ENCODE measurements at places on chromosomes 12 and 14.

GRCh38 chr14:67137744-67138371, 51.4 kb upstream of the GARIN2 start:
- no peak for DNase-seq

- no peak for DNase-seq
Measured at GRCh38 chr12:30884799-30885198, 41.7 kb upstream of the TSPAN11 start.

- no peak for DNase-seq
Measured at GRCh38 chr14:99190696-99191394, 81.2 kb downstream of the BCL11B start.

- peak; percentile 25 for DNase-seq
Measured at GRCh38 chr14:105528586-105529318, 2.4 kb downstream of the TMEM121 start.

GRCh38 chr12:122937622-122938091, 28.6 kb downstream of the ABCB9 start:
- no peak for DNase-seq

DNA sequence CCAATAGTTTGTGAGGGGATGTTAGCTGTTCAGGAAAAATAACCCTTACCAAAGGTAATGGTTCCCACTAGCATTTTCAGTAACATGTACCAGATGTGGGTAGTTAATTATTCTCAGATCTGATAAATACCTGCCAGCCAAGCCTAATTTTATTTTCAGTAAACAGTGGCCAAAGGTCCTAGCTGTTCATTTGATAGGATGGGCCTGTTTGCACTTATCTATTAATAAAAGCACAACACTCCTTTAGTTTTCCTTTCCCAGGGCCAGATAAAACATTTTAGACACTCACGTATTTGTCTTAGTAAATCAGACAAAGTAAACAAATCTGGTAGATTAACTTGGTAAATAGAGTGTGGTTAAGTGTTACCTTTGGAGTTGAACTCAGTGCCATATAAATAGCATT, 345.1 kb downstream of the RAD51B start:
- no peak for DNase-seq

DNA sequence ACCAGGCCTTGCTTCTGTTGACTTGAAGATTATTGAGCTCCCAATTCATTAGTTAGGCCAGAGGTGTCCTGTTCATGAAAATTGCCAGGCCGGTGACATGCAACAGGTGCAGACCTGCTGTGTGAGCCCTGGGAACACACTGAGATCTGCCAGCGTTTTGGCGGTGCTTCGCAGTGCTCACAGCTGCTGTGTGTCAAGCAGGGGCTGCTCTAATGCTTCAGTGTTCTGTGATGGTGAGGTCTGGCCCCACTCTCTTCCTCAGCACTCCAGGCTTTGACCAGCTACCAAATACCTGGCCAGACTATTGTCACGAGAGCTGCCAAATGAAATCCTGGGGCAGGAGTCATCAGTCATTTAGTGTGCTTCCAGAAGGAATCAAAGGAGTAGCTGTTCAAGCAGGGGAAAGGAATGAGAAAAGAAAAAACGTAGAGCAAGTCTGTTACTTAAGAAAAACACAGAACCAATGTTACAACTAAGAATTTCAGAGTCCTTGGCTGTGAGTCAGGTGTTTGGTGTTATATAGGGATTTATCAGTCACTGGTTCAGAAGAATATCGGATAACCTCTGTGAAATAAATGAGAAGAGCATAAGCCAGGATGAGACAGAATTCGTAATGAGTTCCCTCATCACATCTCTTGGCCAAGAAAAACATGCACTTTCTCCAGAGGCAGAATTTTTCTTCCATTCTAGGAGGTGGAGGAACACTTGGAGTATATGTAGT, 150.8 kb downstream of the FBXL14 start:
- no peak for DNase-seq

DNA sequence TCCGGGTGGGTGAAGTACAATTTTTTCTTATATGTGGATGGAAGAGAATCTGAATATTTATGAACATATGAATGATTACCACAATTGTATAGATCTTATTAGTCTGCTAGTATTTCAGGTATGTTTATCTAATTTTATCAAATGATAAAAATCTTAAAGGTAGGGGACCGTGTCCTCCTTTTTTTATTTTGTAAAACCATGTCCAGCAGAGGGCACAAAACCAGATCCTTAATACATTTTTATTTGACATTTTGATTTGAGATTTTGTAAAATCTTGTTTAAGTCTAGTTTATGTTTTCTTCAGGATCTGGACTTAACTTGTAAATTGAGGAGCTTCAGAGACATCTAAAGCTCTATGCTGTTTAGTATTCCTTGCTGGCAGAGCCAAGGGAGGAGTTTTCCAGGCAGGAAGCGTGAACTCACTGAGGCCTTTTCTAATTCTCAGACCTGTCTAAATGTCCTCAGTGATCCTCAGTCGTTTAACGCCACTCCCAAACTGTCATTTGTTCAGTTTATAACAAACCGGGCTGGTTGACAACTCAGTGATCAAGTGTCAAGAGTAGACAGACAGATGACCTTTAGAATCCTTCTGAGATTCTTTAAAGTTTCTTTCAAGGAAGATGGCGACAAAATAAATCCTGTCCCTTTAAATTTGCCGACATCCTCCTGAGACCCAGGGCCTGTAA, 263.9 kb downstream of the KTN1 start:
- no peak for DNase-seq

DNA sequence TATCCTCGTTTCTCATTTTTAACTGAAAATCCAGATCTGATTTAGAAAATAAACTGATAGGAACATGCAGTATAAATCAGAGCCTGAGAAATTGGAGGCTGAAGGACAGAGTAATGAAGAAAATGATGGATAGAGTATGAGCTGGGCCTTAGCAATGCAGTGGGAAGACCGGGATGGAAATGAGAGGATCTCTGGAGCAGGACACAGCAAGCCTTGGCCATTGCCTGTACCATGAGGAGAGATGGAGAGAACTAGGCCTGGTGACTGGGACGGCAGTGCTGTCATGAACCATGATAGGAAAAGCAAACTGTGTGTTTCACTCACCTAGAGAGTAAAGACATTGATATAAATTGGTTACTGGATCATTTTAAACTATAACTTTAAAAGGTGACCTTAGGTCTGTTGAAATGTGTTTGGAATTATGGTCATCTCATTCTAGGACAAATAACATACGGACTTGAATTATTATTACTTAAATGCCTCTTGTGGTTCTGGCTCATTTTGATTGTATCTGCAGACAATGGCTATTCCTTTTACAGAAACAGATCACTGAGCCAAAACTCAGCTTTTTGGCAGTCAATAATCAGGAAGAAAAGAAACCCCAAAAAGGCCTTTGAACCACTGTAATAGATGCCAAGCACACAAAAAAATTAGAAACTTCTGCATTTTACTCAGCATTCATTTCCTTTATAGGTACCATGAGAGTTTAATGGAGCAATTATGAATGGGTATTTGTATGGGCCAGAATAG, 251.9 kb upstream of the PRKD1 start:
- DNase-seq = no peak

GRCh38 chr12:49064767-49065152, 4.2 kb upstream of the KMT2D start:
- DNase-seq = no peak

- DNase-seq = peak; percentile 17
Measured at GRCh38 chr12:42091769-42092168, 52.9 kb downstream of the GXYLT1 start.

GRCh38 chr14:70245026-70245425, 56.3 kb upstream of the SLC8A3 start:
- DNase-seq = no peak

GRCh38 chr12:967641-968040, 18.1 kb upstream of the RAD52 start:
- DNase-seq = no peak

GRCh38 chr14:50739186-50739585, 71.1 kb upstream of the SAV1 start:
- DNase-seq = peak; percentile 5

- no peak for DNase-seq
Measured at GRCh38 chr14:76057914-76058313, 72.4 kb downstream of the IFT43 start.

DNA sequence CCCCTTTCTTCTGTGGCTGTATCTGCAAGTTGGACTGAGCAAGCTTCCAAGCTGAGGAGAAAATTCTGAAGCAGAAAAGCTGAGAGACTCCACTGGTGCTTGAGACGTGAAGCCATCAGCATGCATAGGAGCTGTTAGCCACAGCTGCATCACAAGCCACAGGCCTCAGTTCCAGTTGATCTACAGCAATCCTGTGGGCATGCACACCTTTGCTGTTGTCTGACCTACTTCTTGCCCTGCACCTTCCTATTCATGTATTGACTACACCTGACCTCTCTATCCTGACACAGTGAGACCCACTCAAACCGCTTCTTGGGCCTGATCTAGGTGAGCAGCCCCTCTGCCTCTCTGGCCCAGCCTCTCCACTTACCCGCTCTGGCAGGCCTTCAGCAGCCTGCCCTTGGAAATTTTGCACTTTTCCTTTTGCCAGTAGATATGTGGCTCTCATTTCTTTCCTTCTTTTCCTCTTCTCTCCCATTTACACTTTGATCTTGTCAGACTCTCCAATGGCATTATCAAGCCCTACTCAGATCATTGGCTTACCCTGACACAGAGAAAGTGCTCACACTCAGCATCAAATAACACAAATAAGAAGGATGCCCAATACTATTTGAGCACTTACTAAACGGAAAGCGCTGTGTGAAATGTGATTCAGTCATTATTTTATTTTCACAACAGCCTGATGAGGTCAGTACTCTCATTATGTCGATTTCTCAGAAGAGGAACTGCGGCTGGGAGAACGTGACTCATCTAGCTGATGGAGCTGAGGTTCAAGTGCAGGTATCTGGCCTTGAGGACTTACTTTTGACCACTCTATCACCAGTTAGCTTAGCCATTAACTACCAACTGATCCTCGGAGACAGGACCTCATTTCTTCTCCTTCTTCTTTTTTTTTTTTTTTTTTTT, 21.9 kb upstream of the PTGR2 start:
- peak; percentile 31 for DNase-seq

DNA sequence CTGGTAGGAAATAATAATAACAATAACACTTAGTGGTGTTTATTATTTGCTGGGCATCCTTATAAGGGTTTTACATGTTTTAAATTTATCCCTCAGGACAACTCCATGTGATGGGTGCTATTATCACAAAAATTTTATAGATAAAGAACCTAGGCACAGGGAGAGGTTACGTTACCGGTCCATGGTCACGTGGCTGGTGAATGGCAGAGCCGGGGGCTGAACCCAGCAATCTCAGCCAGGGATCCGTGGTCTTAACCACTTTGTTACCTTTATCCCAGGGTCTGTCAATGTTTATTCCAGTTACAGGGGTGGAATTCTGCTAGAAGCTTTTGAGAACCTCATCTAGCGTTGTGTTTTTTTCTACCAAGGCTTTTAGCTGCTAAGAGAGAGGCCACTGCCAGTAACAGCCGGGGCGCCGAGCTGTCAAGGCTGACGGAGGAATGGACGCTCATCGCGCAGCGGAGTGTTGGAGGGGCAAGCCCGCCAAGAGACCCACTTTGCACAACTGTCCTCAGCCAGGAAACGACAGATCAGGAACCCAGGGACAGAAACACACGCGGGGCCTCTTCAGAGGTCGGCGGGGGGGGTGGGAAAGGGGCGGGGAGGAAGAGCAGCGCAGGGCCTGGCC, 418 bp downstream of the AMN1 start:
- peak; percentile 69 for DNase-seq

DNA sequence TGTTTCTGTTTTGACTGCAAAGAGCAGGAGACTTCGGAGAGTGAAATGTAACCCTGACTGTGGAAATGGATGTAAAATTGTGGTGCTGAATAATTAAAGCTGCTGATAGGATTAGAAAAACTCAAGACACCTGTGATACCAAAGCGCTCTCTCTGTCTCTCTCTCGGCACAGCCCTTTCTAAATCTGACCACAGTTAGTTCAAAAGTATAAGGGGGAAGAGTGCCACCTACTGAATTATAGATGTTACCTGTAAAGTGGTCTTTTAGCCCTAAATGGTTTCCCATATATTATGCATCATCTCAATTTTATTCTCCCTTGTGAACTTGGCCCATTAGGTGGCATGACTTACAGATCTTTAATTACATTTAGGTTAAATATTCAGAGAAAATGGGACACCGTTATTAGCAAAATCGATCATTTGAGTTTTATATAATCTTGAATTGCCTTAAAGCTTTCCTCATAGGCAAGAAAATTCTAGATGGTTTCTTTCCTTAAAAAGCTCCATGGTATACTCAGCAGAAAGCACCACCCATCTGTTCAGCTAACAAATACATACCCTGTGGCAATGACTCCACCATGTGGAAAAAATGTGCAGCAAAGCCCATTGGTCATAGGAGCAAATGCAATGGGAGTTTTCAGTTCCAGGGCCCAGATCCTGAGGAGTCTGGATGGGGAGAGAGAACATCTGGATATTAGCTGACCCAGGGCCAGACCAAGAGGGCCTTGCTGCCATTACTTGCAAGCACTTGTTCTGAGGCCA, 18.1 kb downstream of the RFC5 start:
- DNase-seq = no peak

- no peak for DNase-seq
Measured at GRCh38 chr14:75461303-75461702, 33.5 kb downstream of the JDP2 start.

DNA sequence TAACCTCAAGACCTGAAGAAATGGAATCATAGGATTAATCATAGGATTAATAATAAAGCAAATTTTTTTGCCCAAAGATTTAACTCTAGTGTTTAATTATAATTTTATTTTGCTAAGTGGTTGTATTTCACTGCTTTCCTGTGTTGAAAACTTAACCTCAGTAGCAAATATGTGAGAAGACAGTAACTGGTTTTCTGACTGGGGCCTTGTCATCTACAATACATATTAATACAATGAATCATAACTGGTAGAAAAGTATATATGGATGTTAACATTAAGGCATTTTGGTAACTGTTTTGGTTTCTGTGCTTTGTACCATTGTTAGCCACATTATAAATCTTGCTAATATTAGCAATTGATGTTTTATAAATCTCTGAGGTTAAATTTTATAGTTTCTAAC, 92.2 kb downstream of the ACSS3 start:
- no peak for DNase-seq

DNA sequence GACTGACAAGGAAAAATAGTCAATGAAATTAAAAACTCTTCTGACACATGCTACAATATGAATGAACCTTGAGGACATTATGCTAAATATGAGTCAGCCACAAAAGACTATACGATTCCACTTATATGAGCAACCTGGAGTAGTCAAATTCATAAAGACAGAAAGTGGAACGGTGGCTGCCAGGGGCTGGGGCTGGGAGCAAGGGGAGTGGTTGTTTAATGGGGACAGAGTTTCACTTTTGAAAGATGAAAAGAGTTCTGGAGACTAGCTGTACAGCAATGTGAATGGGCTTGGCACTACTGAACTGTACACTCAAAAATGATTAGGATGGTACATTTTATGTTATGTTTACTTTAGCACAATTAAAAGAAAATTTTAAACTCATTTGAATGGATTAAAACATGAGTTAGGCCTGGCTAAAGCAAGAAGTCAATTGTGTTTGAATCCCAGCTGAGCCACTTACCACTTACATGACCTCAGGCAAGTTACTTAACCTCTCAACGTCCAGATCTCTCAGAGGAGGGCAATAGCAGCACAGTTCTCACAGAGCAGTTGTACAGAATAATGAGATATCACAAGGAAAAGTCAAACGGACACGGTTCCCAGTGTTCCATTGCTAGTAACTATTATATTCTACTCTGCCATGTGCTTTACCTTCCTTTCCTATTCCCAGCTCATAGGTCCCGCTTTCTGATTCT, 102.5 kb downstream of the SPTSSA start:
- no peak for DNase-seq

- DNase-seq = no peak
Measured at GRCh38 chr14:100891051-100891450, 12.5 kb downstream of the RTL1 start.

All from erythroblast (primary cell).